T-helper 9 cell (primary cell): ENCODE measurements at places on chromosomes 1 and 21.

- no peak for DNase-seq
Observed at GRCh38 chr1:60504206-60504840, 430.8 kb upstream of the C1orf87 start.

- DNase-seq, result no peak
Observed at GRCh38 chr1:110548381-110548780, 29.4 kb upstream of the KCNA10 start.

DNA sequence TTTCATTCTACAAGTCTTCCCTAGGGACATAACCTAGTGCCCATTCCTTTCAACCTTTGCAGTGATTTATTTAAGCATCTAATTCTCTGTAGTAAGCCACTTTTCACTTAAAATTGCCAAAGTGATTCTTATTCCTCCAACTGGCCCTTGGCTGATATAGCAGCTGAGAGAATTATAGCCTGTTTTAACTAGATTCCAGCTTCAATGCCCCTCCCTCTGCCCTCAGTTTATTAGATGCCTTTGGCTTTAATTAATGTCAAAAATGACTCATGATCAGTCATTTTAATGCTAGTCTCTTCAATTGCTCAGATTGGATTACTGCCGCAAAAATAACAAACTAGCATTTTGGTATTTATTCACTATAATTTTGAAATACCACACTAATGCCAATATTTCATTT lies 145.4 kb upstream of the KCTD3 start:
- no peak for DNase-seq

DNA sequence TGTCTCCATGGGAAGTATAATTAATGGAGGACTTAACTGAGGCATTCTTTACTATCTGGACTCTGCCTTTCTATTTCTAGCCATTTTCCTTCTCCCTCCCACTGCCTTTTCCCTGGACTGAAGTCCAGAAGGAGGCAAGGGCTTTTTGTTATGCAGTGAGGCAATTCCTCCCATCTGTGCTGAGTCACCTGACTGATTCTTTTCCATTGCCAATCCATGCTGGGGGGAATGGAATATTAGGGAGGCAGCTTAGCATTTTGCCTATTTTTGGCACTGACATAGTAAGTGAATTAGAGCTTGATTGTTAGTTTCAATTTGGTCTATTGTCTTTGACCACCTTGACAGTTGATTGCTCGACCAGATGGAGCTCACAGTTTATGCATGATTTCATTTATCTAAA lies 1000.6 kb upstream of the PRMT6 start:
- DNase-seq, result no peak
